A549 treated with Mapracorat at 1 μM for 4 hours (cell line): ENCODE measurements at places on chromosomes 4 and X. TPM values are rescaled to one million over a fixed set of nuclear protein-coding genes. Genes with fewer than 3 reads are reported as not detected.

FAM47E gene
- 0.06 to 0.16 TPM (median 0.07 TPM) in 3 of 5 replicates, not detected in the others for total RNA-seq

ADGRG2 gene
- total RNA-seq, result 8.7 to 11.1 TPM (median 10.5 TPM) in 5 replicates

CLDN34 gene
- total RNA-seq, result not detected in 5 replicates

ACE2 gene
- 0.05 TPM in 1 of 5 replicates, not detected in the others for total RNA-seq

DCAF4L1 gene
- total RNA-seq, result 0.12 to 0.19 TPM (median 0.15 TPM) in 5 replicates

DMRTC1 gene
- total RNA-seq, result not detected in 5 replicates

EIF2S3 gene
- total RNA-seq, result 119 to 181 TPM (median 130 TPM) in 5 replicates

ARHGEF6 gene
- total RNA-seq, result 0.05 to 0.27 TPM (median 0.11 TPM) in 5 replicates

AR gene
- total RNA-seq, result 2.7 to 3.8 TPM (median 3.1 TPM) in 5 replicates

NUP62CL gene
- 13.7 to 16.8 TPM (median 15.9 TPM) in 5 replicates for total RNA-seq

PNMA6A gene
- 3.7 to 5.5 TPM (median 5.0 TPM) in 5 replicates for total RNA-seq

PLXNB3 gene
- total RNA-seq, result 2.1 to 4.7 TPM (median 3.3 TPM) in 5 replicates

APLN gene
- 0.76 to 1.1 TPM (median 0.88 TPM) in 5 replicates for total RNA-seq

BTK gene
- total RNA-seq, result 0.07 to 0.36 TPM (median 0.24 TPM) in 5 replicates

MCF2 gene
- total RNA-seq, result 0.05 to 0.07 TPM (median 0.07 TPM) in 3 of 5 replicates, not detected in the others
